ENCODE measurements at places on chromosomes 3 and 15. TPM values are rescaled to one million over a fixed set of nuclear protein-coding genes. Genes with fewer than 3 reads are reported as not detected.

The EXD1 gene
- not detected for total RNA-seq

The ECE2 gene
- total RNA-seq: not detected

The CFAP100 gene
- total RNA-seq: not detected

The CSPG5 gene
- total RNA-seq: not detected

The DNAH12 gene
- not detected for total RNA-seq

The BNC1 gene
- total RNA-seq: 74.7 TPM

The SLC35G2 gene
- 3.4 TPM for total RNA-seq

The MFAP1 gene
- total RNA-seq: 18.4 TPM

The TPRG1 gene
- total RNA-seq: 2.8 TPM

The ARHGAP11A gene
- total RNA-seq: 14.6 TPM

The C3orf85 gene
- not detected for total RNA-seq

The TTC21A gene
- total RNA-seq: 0.71 TPM

The ADAMTSL3 gene
- 0.65 TPM for total RNA-seq

The GOLGA8H gene
- not detected for total RNA-seq

The KCNMB3 gene
- total RNA-seq: 0.35 TPM

The CHST13 gene
- not detected for total RNA-seq

The ARRDC4 gene
- total RNA-seq: 47.1 TPM

The USF3 gene
- 9.0 TPM for total RNA-seq

The OR5K2 gene
- not detected for total RNA-seq

The FSIP1 gene
- total RNA-seq: 0.42 TPM

The USP13 gene
- 4.4 TPM for total RNA-seq

The TMEM207 gene
- total RNA-seq: not detected

The UBE2E2 gene
- total RNA-seq: 119 TPM

The ATP2B2 gene
- total RNA-seq: not detected

The GP9 gene
- not detected for total RNA-seq

The B3GALNT1 gene
- 10.2 TPM for total RNA-seq

The TCTA gene
- total RNA-seq: 25.3 TPM

The HSPBAP1 gene
- total RNA-seq: 1.9 TPM

The CRABP1 gene
- not detected for total RNA-seq

The MCTP2 gene
- total RNA-seq: 11.6 TPM

The LDHAL6B gene
- not detected for total RNA-seq

The TTC23 gene
- 15.9 TPM for total RNA-seq

The KBTBD13 gene
- total RNA-seq: not detected

The ACTRT3 gene
- 1.7 TPM for total RNA-seq

The CNTN3 gene
- total RNA-seq: 0.56 TPM

The INSYN1 gene
- total RNA-seq: 6.9 TPM

The IMP3 gene
- total RNA-seq: 210 TPM

The CHRNA3 gene
- 0.09 TPM for total RNA-seq

The FETUB gene
- total RNA-seq: 2.8 TPM

The PLSCR5 gene
- total RNA-seq: not detected

The RGMA gene
- 6.6 TPM for total RNA-seq

The SLCO2A1 gene
- total RNA-seq: 0.05 TPM
